ENCODE measurements at places on chromosomes 1 and 21.

DNA sequence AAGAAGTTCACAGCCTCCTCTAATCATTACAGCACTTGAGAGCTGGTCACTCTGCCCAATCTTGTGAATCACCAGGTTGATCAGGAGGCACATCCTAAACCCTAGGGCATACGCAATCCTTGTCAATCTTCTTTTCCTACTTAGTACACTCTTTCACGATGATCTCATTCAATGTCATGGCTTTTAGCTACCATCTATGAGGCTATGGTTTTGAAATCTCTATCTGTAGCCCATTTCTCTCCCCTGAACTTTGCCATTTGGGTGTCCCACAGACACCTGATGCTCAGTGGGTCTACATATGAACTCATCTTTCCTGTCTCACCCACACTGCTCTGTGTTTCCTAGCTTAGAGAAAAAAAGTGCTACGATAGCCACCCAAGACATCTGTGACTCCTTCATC is 1.9 kb upstream of the MED18 start:
- no peak for DNase-seq

DNA sequence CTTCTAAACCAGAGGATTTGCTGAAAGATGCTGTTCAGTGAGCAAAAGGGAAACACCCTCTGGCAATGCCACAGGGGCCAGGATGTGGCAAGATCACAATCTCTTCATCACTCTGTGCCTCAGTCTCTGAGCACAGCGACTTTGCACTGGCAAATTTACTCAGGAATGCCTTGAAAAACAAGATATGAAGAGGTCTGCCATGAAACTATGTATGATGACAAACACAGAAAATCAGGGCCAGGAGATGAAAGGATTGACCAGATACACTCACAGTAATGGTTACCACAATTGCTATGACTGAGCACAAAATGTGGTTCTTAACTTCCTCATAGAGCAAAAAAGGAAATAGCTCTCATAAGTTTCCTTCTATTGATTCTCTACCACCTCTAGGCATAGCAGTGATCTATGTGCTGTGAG is 5.8 kb downstream of the TTC13 start:
- no peak for DNase-seq

GRCh38 chr1:226444901-226445300 is 37.0 kb upstream of the PARP1 start:
- no peak for DNase-seq

DNA sequence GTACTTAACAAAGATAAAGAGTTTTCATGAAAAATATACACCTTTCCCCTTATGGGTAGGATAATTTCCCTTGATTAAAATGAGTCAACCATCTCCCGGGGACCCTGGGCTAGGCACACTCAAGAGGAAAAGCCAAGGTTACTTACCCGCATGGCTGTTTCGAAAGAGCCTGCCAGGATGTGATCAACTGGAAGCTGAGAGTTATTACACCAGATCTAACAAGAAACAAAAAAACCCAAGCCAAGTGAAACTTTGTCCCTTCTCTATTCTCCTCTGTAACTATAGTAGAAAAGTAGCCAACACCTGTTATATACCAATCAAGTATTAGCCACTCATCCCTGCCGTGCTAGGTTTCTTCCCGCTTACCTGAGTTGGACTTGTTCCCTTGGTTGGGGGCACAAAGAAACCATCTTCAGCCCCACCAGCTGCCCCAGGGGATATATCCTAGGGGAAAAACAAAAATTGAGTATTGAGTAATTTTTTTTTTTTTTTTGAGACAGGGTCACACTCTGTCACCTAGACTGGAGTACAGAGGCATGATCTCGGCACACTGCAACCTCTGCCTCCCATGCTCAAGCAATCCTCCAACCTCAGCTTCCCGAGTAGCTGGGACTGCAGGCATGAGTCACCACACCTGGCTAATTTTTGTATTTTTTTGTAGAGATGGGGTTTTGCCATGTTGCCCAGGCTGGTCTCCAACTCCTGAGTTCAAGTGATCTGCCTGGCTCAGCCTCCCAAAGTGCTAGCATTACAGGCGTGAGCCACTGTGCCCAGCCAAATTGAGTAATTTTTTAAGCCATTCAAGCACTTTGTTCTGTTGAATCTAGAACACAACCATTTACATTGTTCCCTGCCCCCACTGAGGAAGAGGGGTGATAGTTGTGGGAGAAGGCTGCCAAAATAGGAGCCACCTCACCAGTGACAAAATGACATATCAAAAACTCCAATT is 8.4 kb upstream of the PEX19 start:
- DNase-seq = no peak

DNA sequence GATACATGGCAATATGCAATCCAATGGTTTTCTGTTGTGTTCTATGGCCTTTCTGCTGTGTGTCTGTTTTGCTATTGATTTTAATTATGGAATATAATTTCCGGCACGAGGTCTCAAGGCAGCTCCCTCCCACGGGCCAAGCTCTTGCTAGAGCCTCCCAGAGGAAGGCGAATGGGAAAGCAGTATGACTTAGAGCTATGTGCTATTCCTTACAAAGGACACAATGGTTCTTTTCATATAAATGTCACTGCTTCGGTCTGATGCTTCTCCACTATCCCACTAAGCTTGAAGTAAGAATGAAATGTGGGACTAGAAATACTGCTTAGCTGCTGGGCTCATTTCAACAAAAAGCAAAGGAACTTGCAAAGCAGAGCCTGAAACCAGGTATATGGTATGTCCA is 322.2 kb upstream of the BEND5 start:
- DNase-seq = no peak

DNA sequence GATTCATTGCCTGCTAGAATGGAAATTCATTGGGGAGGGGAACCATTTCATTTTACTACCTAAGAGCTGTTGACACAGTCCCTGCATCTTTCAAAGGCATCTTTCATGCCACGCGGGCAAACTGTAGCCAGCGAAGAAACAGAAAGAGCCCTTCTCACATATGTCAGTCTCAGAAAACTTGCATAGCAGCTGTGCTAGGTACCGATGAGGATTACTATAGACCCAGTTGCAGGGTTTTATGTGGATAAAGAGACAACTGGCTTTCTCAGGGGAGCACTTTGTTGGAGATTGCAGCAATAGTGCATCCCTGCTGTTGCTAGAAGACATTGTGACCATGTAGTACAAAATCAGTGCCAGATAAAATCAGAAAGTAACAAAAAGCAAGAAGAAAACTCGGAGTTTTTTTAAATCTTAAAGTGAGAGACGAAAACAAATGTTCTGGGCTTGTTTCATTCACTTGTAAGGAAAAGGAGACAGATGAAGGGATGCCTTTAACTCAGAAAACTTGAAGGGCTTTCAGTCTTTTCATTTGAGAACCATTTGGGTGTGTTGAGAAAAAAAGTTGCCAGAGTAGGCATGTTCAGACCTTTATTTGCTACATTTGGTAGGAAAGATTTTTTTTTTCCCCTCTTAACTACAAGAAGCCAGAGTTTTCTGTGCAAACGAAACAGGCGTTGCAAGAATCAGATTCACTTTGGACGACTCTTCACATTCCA is 804.1 kb downstream of the USP25 start:
- no peak for DNase-seq

DNA sequence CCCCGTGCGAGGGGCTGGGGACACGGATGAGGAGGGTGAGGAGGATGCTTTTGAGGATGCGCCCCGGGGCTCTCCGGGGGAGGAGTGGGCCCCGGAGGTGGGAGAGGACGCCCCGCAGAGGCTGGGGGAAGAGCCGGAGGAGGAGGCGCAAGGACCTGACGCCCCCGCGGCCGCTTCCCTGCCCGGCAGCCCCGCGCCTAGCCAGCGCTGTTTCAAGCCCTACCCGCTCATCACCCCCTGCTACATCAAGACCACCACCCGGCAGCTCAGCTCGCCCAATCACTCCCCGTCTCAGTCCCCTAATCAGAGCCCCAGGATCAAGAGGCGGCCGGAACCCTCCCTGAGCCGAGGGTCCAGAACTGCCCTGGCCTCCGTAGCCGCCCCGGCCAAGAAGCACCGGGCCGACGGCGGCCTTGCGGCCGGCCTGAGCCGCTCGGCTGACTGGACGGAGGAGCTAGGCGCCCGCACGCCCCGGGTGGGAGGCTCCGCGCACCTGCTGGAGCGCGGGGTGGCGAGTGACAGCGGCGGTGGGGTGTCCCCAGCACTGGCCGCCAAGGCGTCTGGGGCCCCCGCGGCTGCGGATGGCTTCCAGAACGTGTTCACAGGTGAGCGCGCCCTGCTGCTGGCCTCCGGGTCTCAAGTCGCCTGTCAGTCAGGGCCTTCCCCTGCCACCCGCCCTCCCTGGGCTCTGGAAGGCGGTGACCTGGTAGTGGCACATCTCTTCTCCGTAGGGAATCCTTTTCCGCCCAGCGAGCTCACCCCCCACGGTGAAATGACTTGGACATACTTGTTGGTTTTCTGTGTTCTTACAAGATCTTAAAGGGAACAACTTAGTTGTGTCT is 1.7 kb downstream of the FMN2 start:
- peak; percentile 8 for DNase-seq

GRCh38 chr1:60895701-60896100 is 186.7 kb upstream of the NFIA start:
- DNase-seq = no peak
